ENCODE measurements at places on chromosomes 5 and 9.

- no peak for DNase-seq
These were observed 77.9 kb upstream of the FBXL17 start for GRCh38 chr5:108459769-108460168.

DNA sequence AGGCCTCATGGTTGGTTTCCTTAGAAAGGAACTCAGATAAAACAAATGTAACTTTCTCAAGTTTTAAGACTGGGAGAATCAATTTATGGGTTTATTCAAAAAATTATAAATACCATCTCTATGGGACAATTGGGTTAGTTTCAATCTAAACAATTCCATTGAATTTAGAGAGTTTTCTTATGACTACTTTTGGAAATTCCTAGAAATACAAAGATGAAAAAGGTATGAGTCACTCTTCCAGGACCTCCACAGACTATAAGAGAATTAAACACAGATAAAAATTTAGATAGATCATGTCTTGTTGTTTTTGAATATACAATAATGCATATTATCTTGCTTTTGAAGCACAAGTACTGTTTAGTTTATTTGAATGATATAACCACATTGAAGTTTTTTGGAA, 188.7 kb downstream of the CHSY3 start:
- no peak for DNase-seq

GRCh38 chr5:145739843-145740242, 95.3 kb downstream of the PRELID2 start:
- DNase-seq, result no peak

- no peak for DNase-seq
These were observed 65.5 kb downstream of the UNC13B start for GRCh38 chr9:35227284-35227683.

DNA sequence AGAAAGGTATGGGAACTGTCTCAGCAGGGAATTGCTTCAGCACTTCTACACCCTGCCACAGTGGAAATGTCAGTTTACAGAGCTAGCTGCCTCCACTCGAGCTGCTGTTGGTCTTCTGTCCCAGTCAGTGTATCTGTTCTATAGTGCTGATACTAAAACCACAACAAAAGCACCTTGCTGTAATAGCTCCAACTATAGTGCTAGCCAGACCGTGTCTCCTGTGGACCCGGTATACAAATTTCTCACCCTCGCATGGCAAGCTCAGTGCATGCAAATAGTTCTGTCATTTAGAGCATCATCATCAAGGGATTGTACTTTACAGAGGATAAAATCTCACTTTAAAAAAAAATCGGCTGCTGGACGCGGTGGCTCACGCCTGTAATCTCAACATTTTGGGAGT, 51.5 kb upstream of the IQGAP2 start:
- DNase-seq, result no peak

- DNase-seq, result no peak
These were observed 35.7 kb upstream of the CLK4 start for GRCh38 chr5:178662541-178662860.

- DNase-seq, result no peak
These were observed 79.0 kb downstream of the GDA start for GRCh38 chr9:72228282-72228681.

DNA sequence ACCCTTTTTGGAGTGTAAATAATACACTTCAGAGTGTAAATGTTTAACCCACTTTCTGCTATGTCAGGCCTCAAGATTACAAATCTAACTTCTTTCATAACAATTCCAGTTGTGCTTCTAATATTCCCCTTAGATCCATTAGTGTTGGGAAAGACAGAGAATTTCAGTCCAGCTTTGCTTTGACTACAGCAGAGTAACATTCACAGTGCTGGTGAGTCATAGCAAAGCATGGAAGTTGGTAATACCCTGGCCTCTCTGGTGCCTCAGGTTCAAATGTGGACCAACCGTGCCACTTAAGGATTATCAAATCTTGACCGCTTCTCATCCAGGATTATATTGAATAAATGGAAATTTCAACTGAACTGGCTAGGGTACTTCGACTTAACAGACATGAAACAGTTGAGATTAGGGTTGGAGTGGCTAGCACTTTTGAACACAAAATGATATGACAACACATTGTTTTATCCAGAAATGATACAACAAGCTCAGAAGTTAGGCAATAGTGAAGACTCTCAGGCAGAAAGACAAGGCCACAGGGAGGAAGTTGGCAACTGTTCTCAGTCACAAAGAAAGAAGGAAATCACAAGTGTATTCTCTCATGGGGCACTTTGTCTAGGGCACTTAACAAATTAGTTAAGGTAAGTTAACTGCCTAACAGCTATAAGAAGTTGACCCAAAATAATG, 24.4 kb upstream of the RASA1 start:
- DNase-seq, result no peak

- no peak for DNase-seq
These were observed 396.1 kb upstream of the GRAMD2B start for GRCh38 chr5:126027149-126027548.

GRCh38 chr5:9615331-9615730, 14.8 kb downstream of the TAS2R1 start:
- no peak for DNase-seq

- DNase-seq, result no peak
These were observed at the start of gene SELENOP for GRCh38 chr5:42811591-42812446. SELENOP (minus strand) TSS chr5:42811892; CDS start chr5:42808353, 3,539 bp downstream.

GRCh38 chr5:172819569-172819968, 14.5 kb upstream of the ERGIC1 start:
- DNase-seq, result no peak

GRCh38 chr5:141742866-141743851, 61.1 kb upstream of the ARAP3 start:
- DNase-seq, result peak; percentile 46

- DNase-seq, result no peak
These were observed 24.6 kb downstream of the MACIR start for GRCh38 chr5:103283120-103283519.

DNA sequence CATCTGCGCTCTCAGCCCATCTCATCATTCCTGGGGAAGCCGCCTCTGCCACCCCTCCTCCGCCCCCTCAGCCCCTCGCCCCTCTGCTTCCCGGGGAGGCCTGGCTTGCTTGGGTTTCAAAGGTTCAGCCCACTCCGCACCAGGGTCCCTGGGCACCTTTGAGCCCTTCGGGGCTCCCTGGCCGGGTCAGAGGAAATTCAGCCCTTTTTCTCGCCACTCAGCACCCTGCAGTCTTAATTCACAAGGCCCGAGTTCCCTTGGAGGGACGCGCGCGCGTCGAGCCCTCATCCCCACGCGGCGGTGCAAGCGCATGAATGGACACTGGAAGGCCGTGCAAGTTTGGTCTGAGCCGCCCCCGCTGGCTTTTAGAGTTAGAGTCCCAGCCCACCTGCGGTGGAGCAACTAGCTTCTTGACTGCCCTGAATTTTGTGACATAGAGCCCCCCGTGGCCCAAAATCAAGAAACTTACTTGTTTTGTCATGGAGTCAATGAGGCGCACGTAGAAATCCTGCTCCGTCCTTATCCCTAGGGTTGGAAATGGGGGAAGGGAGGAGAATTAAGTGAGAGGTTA, 4.5 kb downstream of the EBF1 start:
- DNase-seq, result no peak

DNA sequence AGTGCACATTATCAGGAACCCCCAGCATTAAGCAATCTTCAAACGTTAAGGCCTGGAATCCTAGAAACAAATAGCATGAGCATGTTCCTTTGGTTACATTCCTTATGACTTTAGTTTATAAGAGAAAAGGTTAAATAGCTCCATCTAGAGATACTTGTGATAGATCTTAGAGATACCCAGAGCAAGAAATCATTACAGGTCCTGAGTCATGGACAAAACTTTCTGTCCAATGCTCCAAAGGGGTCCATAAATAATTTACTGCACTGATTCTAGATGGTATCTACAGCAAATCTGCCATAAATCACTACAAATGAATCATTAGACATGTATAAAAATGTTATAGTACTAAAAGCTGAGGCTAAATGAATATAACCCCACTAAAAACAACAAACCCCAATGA, 139.6 kb downstream of the HTR1A start:
- no peak for DNase-seq

DNA sequence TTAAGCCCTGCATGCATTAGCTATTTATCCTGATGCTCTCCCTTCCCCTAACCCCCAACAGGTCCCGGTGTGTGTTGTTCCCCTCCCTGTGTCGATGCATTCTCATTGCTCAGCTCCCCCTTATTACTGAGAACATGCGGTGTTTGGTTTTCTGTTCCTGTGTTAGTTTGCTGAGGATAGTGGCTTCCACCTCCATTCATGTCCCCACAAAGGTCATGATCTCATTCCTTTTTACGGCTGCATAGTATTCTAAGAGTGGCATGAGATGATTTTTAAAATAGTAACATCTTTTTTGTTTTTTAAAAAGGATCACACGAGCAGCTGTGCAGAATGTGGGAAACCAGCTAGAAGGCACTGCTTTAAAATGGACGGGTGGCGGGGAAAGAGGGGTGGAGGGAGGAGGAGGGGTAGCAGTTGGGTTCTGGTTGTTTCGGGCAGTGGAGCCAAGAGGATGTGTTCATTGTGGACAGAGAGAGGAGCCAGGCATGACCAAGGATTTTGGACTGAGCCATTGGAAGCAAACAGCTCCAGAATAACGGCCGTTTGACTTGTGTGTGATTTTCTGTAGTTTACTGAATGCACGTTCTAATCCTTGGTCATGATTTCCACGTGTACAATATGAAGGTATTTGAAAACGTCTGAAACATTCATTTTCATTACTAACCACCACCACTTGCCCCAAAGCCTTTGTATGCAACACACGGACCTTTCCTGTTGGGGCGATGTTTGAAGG, 1.7 kb upstream of the TENT4A start:
- DNase-seq, result no peak

- DNase-seq, result peak; percentile 8
These were observed 723.3 kb upstream of the GRAMD2B start for GRCh38 chr5:125699860-125700259.

DNA sequence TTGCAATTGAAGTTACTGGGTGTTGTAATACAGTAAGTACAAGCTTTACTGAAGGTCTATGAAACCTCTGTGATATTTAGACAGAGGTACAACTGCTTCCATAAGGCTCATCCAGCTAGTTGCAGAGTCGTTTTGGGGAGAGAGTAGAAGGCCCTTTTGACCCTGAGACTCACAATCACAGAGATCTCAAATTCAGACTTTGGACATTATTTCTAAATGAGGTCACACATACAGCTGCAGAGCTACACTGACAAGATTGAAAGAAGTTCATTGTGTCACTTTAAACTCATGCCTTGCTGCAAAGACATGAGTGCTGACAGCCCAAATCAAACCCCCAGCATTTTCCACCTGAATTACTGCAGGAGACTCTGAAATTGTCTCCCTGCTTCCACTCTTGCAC, 205.9 kb upstream of the TMEM161B start:
- DNase-seq, result no peak

DNA sequence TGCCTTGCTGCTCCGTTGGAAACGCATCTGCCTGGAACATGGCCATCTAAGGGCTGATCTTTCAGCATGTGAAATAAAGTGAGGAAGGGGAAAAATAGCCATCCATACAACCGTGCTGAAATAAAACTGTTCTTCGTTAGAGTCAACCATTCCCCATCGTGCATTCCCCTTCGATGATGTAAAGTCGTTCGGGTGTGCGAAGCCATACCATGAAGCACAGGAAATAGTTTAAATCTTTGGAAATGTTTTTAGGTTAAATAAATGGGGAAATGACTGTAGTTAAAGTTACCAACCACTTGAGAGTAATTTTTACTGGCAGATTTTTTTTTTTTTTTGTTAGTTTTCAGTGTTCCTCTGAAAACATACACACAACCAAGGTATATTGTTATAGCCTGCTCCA, 302.5 kb downstream of the SH3GL2 start:
- no peak for DNase-seq

DNA sequence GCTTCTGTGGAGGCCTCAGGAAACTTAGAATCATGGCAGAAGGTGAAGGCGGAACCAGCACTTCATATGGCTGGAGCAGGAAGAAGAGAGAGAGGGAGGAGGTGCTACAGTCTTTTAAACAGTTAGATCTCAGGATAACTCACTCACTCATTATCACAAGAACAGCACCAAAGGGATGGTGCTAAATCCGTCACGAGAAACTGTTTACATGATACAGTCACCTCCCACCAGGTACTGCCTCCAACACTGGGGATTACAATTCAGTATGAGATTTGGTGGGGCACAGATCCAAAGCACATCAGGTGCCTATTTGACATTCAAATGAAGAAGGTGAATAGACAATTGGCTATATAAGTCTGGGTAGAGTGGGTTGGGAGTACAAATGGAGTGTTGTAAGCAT, 35.2 kb downstream of the FKTN start:
- DNase-seq, result no peak

- DNase-seq, result no peak
These were observed 23.2 kb upstream of the RNF20 start for GRCh38 chr9:101510459-101510858.

GRCh38 chr5:114450437-114450836, 88.6 kb downstream of the KCNN2 start:
- no peak for DNase-seq

- DNase-seq, result no peak
These were observed 37.8 kb upstream of the SPDL1 start for GRCh38 chr5:169545762-169546161.

DNA sequence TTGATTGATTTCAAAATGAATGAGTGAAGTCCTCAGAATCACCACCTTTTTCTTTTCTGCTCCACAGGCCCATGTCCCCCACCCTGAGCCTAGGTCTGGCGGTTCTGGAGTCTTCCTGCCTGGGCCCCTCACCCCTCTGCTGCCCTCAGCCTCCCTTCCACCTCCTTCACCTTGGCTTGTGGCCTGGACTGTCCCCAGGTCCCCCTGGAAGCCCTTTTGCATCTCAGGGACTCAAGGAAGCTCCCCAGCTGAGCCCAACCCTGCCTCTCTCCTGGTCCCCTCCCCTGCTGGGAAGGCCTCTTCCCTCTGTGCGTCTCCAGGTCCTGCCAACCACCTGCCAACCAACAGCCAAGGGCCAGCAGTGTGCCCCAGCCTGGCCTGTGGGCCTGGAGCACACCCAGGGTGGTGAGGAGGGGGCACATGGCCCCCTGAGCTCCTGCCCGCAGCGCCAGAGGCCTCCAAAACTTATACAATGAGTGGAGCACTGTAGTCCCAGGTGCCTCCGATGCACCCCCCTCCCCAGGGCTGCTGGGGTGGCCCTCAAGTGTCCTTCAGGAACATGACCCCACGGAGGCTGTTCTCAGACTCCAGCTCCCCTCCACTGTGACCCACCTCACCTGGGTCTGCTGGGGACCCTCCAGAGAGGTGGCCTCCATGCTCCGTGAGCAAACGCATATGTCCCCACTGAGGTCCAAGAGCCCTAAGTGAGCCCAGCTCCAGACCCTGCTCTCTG, 20.3 kb downstream of the GLT6D1 start:
- no peak for DNase-seq

- DNase-seq, result no peak
These were observed 55.9 kb downstream of the OTULIN start for GRCh38 chr5:14720236-14720923.
